SJSA1 (cell line): ENCODE measurements at places on chromosomes 3 and 15. TPM values are rescaled to one million over a fixed set of nuclear protein-coding genes. Genes with fewer than 3 reads are reported as not detected.

DNA sequence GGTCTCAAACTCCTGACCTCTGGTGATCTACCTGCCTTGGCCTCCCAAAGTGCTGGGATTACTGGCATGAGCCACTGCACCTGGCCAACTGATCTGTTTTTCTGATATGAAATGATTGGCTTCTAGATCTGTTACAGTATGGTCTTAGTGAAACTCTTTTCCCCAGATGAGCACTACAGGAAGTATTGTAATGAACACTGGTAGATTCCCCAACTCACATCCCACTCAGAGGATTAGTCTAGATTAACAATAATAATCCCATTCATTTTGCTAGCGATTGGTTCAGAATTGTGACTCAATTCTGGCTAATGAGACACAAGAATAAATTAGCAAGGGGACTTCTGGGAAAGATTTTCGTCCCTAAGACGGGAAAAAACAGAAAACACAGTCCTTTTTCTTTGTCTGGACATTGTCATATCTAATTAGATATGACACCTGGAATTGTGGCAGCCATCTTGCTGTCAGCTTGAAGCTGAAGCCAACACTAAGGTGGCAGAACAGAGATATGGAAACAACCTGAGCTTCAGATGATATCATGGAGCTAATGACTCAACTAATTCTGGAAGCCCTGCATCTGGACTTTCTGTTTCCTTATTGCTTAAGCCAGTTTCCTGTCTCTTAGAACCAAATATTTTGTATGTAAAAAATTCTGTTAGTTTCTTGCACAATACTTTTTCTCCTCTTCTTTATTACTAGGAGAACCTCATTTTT, 17.4 kb upstream of the NPTN start:
- no peak for DNase-seq

- no peak for DNase-seq
These were observed 77.6 kb downstream of the ZNF385D start for GRCh38 chr3:21673393-21673792.

DNA sequence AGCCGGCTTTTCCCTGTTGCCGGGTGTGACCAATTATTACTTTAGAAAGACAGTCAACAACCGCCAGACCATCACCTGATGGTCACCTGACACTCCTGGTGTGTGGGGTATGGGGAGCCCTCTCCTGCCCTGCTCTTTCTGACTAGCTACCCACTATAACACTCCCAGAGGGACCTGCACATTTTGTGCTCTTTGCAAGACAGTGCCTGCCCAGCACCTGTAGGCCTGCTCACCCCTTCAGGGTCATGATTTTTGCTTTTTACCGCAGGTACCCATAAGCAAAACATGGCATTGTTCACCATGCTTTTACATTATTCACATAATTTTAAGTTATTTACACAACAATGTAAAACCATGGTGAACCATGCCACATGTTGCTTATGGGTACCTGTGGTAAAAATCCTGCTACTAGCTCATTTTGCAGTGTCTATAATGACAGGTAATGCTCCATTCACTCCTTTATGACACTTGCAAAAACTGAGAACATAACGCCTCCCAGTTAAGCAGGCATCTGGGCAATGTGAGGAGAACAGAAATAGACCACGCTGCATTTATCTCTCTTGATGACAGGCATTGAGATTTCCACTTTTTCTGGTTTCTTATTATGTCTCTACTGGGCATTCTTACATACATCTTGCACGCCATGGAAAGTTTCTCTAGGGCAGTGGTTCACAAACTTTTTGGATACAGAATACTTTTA, 9.9 kb downstream of the CCRL2 start:
- DNase-seq, result no peak

CORO2B gene
- not detected in 2 replicates for total RNA-seq

GRCh38 chr3:127728417-127729015, 55.8 kb downstream of the ABTB1 start:
- no peak for DNase-seq
